A673 (cell line): ENCODE measurements at places on chromosomes 2 and 18.
A peak's percentile ranks its signal among the peaks of the same experiment; 100 is the strongest.

DNA sequence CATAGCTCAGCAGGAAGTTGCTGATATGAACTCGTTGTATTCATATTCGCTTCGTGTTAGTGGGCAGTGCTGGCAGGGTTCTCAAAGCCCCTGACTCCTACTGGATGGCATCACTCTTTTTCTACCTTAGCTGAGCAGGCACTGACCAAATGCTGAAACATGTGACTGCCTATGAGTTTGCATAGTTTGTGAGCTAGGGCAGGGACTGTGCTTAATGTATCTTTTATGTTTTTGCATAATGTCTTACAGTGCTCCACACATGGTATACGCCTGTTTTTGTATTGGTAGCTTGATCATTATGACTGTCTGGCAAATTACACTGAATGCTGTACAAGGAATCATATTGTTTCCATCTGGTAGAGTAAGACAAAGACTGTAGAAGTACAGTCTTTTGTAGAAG is 305.3 kb downstream of the PARD3B start:
- DNase-seq = no peak

GRCh38 chr18:57791911-57792310 is 11.2 kb downstream of the ATP8B1 start:
- no peak for DNase-seq

- peak; percentile 35 for DNase-seq
Observed at GRCh38 chr2:190947711-190948251, 66.2 kb downstream of the STAT1 start.

- no peak for DNase-seq
Observed at GRCh38 chr2:29597035-29597434, 324.4 kb downstream of the ALK start.

DNA sequence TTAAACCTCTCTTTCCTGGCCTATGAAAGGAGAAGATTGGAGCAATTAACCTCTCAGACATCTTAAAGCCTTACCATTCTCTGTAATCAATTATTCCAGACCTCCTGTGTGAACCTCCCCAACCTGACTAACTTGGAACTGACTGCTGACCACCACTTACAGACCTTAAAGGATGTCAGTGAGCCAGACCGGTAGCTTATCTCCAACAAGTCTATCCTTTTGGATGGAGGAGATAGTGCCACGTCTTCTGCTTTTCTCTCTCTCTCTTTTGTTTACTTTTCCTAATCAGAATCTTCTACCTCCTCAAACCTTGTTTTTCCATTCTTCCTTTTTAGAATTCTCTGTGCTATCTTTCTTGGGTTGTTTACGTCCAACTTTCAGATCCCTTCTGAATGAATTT is 57.2 kb downstream of the LRRTM1 start:
- DNase-seq = no peak

DNA sequence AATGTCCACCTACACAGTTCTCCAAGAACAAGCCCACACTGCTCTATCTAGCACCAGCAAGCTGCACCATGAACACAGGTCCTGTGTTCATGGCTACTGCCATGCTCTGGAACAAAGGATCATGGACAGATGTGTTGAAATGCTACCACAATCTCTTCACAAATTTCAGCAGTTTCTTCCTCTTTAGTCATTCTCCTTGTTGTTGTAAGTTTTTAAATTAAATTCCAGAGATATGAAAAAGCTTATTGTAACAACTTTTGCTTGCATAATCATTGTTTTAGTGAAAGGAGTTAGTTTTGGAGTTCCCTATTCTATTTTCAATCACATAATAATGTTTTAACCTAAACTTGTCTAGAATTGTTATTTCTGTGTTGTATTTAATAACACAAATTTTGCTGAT is 17.2 kb upstream of the NAPG start:
- DNase-seq = no peak

DNA sequence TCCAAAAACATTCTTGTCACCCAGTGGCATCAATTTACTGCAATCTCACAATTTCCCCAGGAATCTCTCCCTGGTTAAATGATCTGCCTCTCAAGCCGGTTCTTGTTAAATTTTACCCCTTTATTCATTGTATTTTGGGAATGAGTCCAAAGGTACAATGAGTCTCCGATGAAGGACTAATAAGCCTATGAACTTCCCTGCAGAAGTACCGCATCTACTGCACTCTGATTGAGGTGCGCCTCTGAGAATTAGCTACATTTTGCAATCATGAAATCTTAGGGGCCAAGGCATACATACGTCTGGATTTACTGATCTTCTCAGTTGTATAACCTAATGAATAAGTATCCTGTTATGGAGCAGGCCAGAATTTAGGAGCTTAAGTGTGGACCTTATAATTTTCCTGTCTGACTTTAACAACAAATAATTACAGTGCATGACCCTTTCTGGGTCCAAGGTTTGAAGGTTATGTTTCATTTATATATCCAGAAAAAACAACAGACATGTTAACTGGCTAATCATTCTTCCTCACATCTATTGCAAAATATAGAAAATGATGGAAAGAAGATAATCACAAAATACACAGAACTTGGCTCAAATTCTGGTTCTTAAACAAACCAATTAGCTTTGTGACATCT is 261.8 kb upstream of the NRXN1 start:
- no peak for DNase-seq

DNA sequence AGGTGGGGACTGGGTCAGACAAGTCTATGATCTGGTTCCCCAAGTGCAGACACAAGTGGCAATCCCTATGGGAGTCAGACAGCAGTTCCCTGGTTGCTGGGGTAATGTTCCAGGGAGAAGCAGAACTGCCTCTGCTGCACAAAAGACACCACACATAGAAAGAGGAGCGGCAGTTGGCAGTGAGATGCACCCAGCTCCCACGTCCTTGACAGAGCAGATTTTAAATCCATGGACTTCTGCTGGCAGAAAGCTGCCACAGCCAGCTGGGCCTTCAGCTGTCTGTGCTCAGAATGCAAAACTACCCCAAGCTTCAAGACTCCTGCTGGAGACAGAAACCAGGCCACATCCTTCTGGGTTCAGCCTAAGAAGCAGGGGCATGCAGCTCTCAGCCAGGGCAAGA is 147.2 kb downstream of the ETAA1 start:
- no peak for DNase-seq

DNA sequence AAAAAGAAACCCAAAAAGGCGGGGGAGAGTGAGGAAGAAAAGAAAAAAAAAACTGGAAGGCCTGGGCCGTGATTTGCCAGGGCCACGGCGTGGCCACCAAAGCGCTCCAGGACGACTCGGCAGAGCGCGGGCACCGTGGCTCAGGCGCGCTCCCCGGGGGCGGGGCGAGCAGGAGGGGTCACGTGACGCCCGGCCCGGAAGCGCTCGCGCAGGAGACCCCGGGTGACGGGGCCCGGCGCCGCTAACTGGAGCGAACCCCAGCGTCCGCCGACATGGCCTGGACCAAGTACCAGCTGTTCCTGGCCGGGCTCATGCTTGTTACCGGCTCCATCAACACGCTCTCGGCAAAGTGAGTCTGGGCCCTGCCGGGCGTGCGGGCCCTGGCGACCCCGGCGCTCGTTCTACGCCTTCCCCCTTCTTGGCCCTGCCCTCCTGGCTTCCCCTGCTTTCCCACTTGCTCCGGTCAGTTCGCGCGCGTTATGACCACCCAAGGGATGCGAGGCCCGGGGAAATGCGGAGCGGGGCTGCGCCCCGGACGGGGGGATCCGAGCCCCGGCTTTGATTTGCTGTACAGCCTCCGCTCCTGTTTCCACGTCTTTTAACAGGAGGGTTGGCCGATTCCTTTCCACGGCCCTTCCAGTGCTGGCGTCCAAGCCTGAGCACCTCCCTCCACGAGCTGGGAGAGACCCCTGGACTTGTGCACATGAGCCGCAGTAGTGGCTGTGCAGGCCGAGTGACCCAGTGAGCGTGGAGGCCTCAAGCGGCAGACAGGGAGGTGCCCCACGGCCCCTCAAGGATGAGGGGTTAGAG is at the start of gene SLC35F6:
Gene SLC35F6 (plus strand): TSS at position 207 of the 810 bp plus-strand sequence. CDS start 66 bp downstream, at position 273.
- peak; percentile 90 for DNase-seq

DNA sequence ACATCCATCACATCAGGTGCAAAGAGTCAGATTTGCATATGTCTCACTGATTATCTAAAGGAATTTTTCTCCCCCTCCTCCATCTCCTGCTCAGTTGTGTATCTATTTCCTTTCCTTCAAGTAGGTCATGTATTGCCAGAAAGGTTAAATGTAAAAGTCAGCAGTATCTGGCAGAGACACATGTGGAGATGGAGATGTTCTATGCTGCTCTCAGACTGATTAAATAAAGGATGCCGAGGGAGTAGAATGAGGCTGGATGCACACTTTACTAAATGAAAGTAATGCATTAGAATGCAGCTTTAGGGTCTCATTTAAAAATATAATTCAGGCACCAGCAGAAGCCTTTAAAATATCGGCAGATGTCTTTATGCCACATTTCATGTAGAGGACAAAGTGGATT is 555.3 kb downstream of the RNF144A start:
- no peak for DNase-seq

- peak; percentile 31 for DNase-seq
Observed at GRCh38 chr2:235968616-235969324, 199.4 kb downstream of the GBX2 start.

GRCh38 chr2:184004948-184005672 is 593.2 kb upstream of the ZNF804A start:
- no peak for DNase-seq
